NCI-H2171 treated with DMSO at 0.1 percent for 48 hours (cell line): ENCODE measurements at places on chromosomes 11 and 22.

DNA sequence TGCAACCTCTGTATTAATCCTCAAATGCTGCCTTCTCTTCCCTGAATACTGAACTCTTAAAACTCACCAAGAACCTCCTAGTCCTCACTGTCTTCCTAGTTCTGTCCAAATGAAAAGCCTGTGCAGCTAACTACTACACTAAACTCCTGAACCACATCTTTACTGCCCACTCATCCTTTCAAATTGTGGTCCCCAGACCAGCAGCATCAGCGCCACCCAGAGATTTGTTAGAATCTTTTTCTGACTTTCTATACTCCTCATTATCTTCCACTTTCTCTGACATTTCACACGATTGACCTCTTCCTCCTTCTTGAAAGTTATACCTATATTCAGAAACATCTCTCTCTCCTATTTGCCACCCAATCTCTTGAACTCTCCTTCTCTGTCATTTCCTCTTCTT lies 461.3 kb downstream of the DLG2 start:
- DNase-seq, result no peak

DNA sequence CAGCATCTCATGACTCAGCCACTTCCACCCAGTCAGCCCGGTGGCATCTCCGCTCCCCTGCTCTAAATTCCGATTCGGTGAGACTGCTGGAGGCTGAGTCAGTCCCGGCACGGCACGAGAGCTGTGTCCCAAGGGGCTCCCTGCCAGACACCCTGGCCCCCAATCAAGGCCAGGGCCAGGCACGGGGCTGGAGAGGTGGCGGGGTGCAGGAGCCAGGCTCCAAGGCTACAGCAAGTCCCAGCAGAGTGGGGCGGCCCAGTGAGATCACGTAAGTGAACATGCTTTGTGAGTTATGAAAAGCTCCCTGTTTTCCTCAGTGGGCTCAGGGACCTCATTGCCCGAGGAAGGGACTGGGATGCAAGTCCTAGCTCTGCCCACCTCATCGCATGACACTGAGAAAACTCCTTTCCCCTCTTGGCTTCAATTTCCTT lies 3.0 kb downstream of the C11orf68 start:
- no peak for DNase-seq

DNA sequence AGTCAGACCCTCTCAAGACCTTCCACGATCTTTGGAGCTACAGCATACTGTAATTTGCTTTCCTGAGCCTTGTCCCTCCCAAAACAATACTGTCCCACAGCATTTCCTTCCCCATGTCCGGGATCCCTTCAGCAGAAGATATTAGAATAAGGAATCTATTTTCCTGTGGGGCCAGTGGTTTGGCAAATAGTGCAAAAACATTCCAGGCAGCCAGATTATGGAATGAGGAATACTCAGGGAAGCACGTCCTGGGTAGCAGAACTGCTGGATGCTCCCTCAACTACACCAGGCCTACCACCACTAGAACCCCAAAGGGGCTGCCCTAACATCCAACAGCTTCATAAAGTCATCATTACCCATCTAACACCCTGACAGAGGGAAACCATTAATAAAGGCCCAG lies 61.5 kb downstream of the AAMDC start:
- DNase-seq, result no peak

DNA sequence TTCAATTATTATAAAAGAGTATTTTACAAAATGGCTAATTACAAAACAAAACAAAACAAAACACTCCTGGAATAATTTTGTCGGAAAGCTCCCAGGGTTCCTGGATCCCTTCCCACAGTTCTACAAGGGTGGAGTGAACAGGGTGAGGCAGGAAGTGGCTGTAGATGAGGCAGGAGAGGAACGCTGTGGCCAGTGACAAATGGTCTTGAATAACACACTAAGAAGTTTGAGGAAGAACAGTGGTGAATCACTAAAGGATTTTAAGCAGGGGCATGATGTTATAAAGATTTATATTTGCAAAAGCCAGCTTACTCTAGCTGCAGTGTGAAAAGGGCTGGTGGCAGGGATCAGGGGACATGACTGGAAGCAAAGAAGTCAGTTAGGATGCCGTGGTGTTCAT lies 33.8 kb upstream of the APOA1 start:
- no peak for DNase-seq

GRCh38 chr22:38228326-38228872 lies 26.6 kb downstream of the MAFF start:
- no peak for DNase-seq

DNA sequence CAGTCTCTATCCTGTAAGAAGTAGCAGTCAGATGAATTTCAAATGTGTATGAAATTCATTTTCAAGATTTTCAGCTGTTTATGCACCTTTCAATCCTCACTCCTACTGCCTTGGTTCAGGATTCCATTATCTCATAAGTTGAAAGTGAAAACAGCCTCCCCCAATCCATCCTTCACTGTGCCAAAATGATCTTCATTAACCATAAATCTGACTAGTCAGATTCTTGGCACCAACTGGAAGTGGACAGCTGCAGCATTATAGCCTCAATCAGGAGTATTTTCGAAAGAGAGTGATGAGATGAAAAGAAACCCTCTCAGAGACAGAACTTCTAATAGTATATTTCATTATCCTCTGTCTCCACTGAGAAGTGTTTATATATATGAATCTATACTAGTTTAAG lies 365.3 kb upstream of the PDGFD start:
- no peak for DNase-seq

- no peak for DNase-seq
Measured at GRCh38 chr11:7307836-7308235, 56.1 kb downstream of the SYT9 start.
